Effector memory CD8-positive, alpha-beta T cell (primary cell): ENCODE measurements at places on chromosomes 3 and 15.

DNA sequence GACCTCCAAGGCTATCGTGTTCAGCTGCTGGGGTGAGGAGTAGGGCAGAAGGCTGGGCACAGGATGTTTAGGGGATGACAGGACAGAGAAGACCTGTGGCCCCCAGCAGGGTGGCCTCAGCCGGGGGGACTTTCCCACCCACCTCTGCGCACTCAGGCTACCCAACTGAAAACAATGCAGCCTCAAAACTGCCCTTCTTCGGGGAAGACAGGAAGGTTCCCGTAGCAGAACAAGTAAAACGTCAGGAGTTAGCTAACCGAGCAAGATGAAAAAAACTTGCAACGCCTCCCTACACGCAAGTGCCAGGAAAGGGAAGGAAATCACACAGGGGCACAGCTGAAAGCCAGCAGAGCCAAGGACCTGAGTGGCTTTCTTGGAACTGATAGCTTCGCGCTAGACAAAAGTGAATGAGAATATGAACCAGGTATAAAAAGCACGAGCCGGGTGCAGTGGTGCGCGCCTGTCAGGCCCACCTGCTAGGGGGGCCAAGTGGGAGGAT is 38.4 kb upstream of the FURIN start:
- no peak for DNase-seq

DNA sequence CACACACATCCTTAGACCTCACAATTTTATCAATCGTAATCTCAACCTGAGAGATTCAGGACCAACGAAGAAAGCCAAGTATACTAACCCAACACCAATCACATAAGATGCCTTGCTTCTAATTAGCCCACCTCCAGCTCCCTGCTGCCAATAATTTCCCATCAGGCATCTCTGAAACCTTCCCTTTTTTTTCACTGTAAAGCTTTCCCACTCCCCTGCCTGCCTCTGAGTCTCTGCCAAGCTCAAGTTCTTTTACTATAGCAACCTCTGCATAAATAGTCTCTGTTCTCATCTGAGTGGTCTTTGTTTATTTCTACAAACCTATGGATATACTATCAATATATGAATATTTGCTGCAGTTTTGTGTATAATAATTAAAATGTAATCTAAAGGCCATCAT is 86.5 kb downstream of the PIK3CB start:
- DNase-seq: no peak

DNA sequence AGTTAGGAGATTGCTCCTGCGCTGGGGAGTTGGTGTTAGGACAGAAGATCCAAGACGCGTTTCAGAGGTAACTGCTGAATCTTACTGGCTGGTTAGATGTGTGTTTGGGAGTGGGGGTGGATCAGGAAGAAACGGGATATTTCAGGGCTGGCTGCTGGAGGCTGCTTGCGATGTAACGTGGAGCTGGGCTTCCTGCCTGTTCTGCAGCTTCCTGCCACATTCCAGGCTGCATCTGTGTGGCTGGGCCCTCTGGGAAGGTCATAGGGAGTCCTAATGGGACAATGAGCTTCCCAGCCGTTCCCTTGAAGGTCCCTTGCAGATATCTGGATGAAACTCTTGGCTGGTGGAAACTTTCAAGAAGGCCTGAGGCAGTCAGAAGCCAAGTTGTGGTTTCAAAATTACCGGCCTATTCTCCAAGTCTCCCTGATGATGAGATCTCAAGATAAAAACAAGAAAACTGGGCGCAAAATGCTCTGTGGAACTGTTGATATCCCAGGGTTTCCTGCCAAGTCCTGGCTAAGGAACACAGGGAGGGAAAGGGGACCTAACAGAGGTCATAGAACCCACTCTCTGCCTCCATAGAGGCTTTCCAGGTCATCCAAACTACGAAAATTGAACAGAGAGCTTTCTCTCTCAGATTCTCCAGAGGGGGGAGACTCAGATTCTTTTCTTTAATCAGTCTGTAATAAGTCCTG is 67.0 kb downstream of the NOX5 start:
- DNase-seq: no peak

DNA sequence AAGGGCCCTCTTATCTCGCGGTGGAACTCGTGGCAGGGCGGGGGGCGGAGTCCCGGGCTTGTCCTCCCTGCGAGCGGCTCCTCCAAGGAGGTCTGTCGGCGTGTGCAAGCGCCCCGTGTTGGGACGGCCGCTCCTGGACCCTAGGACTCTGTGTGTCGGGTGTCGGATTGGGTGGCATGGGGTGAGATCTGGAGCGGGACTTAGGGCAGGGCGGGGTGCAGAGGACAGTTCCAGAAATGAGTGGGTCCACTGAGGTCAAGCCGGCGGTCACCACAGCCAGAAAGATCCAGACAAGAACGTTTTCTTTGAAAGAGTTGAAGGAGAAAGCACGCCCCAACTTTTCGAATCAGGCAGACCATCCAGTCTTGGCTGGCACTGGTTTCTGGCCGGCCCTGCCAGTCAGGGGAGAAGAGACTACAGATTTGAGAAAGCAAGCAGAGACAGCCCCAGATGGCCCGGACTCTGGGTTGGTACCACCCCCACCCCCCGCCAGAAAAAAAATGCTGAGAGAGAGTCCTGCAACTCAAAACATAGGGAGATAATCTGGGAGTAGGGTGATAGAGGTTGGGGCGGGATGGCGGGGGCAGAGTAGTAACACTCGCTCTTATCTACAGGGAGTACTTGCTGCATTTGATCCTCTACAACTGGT is 784 bp upstream of the CISH start:
- no peak for DNase-seq

DNA sequence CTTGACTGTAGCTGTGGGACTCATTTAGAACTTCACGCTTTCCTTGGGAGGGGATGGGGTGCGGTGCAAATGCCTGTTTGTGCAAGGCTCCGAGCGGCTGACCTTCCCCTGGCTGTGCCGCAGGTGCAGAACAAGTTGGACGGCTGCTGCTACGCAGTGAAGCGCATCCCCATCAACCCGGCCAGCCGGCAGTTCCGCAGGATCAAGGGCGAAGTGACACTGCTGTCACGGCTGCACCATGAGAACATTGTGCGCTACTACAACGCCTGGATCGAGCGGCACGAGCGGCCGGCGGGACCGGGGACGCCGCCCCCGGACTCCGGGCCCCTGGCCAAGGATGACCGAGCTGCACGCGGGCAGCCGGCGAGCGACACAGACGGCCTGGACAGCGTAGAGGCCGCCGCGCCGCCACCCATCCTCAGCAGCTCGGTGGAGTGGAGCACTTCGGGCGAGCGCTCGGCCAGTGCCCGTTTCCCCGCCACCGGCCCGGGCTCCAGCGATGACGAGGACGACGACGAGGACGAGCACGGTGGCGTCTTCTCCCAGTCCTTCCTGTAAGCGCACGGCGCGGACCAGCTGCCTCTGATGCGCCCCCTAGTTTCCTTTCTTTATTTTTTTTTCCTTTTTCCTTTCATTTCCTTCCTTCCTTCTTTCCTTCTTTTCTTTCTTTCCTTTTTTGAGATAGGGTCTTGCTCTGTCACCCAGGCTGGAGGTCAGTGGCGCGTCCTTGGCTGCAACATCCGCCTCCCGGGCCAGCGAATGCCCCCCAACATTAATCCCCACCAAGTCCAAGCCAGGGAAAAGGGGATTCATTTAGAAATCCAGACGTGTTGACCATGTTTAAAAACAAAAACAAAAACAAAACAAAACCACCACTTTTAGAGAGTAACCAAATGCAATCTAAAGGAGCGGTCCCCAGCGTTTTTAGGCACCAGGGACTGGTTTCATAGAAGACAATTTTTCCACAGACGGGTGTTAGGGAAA is 42.7 kb downstream of the EIF2AK4 start:
- DNase-seq: no peak

DNA sequence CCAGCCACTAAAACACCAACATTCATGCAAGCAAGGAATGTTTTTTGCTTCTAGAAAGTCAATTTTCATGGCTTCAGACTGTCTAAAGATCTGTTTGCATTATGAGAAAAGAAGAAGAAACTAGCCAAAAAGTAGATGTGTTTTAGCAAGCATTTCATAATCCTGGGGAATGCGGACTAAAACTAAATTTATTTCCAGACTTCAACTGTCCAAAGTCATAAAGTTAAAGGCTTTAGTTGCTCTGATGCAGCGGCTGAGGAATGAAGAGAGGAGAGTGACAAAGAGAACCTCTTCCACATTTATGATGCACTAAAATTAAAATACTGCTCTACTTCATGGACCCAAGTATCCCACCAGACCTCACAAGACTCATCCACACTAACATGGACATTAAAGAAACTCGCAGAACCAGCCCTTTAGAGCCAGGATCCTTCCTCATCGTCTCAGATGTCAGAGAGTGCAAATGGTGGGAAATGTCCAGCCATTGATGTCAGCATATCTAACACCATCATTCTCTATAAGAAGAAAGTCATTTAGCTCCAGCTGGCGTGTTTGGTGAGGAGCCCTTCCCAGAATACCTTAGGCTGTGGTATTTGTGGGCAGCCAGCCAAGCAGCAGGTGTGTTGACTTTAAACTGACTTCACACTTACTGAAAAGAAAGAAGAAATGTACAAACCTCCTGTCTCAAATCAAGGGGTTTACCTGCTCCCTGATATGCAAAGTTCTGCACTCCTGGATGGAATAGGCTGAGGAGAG is 17.4 kb downstream of the FYCO1 start:
- DNase-seq: no peak
